GM12864 (cell line): ENCODE measurements at places on chromosomes 13 and 19.

- DNase-seq: no peak
Measured at GRCh38 chr13:65168026-65168425, 2062.1 kb downstream of the PCDH9 start.

DNA sequence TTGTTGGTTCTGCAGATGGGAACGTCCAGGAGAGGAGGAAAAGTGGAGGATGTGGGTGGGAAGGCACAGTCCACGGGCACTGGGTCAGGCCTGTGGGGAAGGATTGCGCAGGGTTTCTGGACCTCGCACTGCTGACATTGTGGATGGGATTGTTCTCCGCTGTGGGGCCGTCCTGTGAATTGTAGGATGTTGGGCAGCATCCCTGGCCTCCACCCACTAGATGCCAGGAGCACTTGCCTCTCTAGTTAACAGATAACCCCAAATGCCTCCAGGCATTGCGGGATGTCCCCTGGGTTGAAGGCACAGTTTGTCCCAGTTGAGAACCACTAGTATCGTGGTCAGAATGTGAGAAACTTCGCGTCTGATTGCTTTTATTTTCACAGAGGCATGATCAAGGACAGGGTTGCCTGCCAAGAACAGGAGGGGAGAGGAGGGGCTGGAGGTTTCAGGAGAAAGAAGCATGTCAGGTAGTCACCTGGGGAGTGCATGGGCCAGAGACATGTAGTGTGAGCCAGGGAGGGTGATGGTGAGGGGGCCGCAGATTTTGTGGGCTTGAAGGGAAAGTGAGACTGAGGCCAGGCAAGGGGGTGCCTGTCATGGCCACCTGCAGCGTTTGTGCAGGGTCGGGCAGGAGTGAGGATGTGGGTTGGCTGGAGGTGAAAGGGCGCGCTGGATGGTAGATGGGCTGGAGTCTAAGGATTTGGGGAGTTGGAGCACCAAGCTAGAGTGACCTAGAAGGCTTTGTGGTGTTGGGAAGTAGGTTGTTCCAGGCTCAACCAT is 3.2 kb downstream of the ZNF628 start:
- DNase-seq: no peak

DNA sequence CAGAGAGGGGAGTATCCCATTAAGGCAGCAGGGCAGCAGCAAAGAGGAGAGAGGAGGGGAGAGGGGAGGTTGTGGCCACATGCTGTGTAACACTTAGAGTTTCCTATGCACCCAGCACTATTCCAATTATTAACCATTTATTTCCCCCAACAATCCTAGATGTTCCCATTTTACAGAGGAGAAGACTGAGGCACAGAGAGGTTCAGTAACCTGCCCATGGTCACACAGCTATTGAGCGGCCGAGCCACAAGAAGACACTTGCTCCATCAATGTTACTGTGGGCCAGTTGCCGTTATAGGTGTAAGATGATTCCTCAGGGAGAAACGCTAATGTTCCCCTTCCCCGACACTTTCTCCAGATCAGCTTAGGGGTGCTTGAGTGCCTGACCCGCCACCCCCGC is 69.2 kb downstream of the INSR start:
- no peak for DNase-seq

DNA sequence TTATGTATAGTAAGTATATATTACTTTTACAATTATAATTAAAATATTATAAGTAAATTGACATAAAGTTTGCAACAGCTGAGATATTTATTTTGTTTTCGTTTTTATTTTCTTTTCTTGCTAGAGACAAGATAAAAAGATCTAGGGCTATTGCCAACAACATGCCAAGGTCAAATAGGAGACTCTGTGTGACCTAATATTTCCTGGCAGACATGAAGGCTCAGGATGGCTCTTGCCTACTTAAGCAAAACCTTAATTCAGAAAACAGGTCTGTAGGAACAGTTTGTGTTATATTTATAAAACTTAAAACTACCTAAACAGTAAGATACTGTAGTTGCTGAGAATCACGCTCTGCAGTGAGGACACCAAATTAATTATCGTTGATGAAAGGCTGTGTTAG is 145.2 kb downstream of the RFC3 start:
- DNase-seq: no peak

DNA sequence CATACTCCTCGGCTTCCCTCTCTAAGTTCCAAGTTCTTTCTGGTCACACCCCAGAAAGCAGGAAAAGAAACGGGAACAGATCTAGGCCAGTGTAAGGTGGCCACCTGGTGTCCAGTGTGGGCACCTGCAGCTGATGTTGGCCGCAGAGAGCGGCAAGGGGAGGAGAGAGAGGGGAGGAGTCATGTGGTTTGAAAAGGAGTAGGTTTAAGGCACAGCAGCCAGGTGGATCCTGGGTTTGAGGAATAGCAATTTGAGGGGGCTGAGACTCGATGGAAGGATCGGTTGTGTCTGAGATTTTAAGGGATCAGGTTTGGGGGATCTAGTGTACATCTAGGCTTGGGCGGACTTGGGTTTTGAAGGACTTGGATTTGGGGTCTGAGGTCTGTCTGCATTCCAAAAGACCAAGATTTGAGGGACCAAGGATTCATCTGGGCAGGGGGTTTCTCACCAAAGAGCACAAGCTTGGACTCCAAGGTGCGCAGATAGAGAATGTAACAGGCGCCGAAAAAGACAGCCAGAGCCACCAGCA is 1.2 kb downstream of the RABAC1 start:
- DNase-seq: peak; percentile 58

GRCh38 chr13:111129465-111130115 is 14.5 kb downstream of the ARHGEF7 start:
- peak; percentile 68 for DNase-seq

- DNase-seq: no peak
Measured at GRCh38 chr13:39780711-39781110, 125.2 kb downstream of the COG6 start.

- no peak for DNase-seq
Measured at GRCh38 chr19:11377237-11377636, 2.8 kb downstream of the SWSAP1 start.

DNA sequence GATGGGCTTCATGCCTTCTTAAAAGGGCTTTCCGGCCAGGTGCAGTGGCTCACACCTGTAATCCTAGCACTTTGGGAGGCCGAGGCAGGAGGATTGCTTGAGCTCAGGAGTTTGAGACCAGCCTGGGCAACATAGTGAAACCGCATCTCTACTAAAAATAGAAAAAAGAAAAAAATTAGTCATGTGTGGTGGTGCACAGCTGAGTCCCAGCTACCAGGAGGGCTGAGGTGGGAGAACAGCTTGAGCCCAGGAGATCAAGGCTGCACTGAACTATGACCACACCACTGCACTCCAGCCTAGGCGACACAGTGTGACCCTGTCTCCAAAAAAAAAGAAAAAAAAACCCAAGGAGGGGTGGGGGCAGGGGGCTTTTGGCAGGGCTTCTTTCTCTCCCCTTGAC is 7.2 kb downstream of the CARS2 start:
- no peak for DNase-seq

GRCh38 chr13:113881614-113882266 is 17.9 kb upstream of the GAS6 start:
- no peak for DNase-seq

GRCh38 chr13:73390100-73390499 is 331.3 kb downstream of the KLF5 start:
- DNase-seq: no peak

GRCh38 chr13:112194579-112194978 is 127.6 kb downstream of the SOX1 start:
- DNase-seq: no peak

DNA sequence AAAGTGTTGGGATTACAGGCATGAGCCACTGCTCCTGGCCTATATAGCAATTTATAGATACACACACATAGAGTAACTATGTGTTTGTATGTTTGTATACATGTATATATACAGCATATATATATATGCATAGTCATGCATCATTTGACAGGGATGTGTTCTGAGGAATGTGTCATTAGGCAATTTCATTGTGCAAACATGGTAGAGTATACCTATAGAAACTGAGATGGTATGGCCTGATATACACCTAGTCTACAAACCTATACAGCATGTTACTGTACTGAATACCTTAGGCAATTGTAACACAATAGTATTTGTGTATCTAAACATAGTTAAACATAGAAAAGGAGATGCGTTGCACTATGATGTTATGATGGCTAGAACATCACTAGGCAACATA is 53.0 kb upstream of the PCCA start:
- DNase-seq: no peak

- no peak for DNase-seq
Measured at GRCh38 chr19:10593820-10594637, 6.9 kb upstream of the AP1M2 start.

GRCh38 chr13:32150239-32150638 is 118.7 kb downstream of the FRY start:
- no peak for DNase-seq

DNA sequence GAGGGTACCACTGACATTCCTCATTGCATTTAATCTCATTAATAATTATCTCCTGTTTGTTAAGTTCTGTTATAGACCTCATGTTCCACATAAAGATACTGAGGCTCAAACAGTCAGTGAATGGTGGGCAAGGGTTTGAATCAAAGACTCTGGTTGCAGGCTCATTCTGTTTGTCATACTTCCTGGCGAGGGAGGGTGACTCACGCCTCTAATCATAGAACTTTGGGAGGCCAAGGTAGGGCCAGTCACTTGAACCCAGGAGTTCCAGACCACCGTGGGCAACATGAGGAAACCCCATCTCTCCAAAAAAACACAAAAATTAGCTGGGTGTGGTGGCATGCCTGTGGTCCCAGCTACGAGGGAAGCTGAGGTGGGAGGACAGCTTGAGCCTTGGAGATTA is 220.7 kb upstream of the MIR17HG start:
- DNase-seq: no peak

DNA sequence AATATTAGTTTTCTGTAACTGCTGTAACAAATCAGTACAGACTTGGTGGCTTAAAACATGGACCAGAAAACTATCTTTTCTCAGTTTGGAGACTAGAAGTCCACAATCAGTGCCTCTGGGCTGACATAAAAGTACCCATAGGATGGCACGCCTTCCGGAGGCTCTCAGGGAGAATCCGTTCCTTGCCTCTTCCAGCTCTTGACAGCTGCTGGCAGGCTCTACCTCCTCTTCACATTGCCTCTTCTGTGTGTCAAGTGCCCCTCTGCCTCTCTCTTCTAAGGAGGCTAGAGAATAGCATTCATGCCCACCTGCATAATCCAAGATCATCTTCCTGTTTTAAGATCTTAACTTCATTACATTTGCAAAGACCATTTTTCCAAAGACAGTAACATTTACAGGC is 1194.2 kb downstream of the EFNB2 start:
- no peak for DNase-seq

DNA sequence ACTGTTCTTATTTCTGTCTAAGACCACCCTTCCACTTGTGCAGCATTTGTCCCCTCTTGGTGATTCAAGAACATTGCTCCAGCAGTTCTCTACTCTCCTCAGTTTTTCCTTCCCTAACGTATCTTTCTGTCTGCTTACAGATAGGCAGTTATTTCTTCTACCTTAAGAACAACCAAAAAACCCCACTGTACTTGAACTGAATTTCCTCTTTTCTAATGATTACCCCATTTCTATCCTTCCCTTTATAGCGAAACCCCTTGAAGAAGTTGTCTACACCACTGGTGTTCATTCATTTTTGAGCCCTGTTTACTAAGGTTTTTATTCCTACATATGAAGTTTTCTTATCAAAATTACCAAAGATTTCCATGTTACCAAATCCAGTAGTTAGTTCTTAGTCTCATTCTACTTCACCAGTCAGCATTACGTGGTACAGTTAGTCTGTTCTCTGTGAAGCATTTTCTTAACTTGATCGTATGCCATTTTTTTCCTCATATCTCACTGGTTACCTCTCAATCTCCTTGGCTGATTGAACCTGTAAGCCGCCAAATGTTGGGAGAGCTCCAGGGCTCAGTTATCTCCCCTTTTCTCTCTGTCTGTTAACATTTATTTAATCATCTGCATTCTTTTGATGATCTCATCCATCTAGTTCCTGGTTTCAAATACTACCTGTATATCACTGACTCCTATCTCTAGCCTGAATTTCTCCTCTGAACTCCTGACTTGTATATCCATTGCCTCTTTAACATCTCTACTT is 9.0 kb downstream of the LSM14A start:
- no peak for DNase-seq

DNA sequence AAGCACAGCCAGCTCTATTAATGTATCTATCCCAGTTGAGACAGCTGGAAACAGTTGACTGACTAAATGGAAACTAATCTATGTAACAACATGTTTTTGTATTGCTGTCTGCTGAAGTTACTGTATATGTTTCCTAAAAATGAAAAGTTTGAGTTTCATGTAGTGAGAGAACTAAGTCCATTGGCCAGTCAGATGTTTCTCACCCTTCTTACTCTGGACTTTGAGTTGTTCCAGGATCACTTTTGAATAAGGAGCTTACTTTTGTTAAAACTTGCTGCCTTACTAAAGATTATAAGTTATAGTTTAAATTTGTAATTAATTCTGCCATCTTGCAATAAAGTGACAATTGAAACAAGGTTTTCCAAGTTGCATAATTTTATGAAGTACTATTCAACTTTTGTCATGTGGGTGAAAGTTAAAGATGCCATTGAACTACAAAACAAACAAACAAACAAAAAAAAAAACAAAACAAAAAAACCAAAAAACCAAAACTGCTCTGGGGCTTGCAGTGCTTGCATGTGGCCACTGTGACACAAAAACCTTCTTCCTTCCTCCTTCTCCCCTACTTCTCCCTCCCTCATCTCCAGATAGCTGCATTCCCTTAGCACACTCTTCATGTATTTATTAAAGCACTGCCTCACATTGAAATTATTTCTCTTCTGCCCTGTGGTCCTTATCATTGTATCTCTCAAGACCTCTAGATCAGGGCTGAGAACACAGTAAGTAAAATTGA is 15.3 kb downstream of the WDFY2 start:
- DNase-seq: no peak

- DNase-seq: no peak
Measured at GRCh38 chr13:94119360-94119936, 360.0 kb downstream of the DCT start.

DNA sequence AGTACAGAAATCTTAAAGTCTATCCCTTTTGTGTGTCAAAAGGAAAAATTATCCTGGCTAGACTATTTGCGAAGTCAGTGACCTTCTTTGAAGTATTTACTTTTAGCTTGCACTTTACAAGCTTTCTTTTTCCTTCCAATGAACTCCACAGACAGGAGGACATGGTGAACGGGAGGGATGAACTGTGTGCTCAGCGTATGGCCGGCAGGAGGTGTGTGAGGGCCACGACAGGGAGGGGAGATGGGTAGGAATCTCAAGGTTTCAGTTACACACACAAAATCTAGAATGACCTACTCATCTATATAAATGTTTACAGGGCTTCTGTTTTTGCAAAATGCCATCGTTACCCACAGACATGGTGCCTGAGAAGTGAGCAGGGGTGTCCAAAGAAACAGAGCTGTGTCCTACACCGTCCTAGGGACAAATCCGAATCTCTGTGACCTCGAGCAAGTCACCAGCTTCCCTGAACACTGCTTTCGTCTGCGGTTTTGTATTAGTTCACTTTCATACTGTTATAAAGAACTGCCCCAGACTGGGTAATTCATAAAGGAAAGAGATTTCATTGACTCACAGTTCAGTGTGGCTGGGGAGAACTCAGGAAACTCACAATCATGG is 537.2 kb downstream of the LIG4 start:
- no peak for DNase-seq
